ENCODE measurements at places on chromosomes 11 and 22.

DNA sequence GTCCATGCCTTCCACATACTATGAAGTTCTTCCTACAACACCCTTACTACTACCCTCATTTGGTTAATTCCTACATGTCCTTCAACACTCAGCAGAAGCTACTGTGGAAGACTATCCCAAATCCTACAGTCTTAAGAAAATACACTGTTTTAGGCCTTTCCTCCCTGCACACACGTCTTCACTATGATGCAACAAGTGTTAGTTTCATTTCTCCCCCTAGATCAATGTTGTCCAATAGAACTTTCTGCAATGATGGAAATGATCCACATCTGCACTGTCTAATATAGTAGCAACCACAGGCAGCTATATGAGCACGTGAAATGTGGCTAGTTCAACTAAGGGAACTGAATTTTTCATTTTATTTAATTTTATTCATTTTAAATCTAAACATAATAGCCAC lies 46.7 kb upstream of the CCDC34 start:
- DNase-seq = no peak

DNA sequence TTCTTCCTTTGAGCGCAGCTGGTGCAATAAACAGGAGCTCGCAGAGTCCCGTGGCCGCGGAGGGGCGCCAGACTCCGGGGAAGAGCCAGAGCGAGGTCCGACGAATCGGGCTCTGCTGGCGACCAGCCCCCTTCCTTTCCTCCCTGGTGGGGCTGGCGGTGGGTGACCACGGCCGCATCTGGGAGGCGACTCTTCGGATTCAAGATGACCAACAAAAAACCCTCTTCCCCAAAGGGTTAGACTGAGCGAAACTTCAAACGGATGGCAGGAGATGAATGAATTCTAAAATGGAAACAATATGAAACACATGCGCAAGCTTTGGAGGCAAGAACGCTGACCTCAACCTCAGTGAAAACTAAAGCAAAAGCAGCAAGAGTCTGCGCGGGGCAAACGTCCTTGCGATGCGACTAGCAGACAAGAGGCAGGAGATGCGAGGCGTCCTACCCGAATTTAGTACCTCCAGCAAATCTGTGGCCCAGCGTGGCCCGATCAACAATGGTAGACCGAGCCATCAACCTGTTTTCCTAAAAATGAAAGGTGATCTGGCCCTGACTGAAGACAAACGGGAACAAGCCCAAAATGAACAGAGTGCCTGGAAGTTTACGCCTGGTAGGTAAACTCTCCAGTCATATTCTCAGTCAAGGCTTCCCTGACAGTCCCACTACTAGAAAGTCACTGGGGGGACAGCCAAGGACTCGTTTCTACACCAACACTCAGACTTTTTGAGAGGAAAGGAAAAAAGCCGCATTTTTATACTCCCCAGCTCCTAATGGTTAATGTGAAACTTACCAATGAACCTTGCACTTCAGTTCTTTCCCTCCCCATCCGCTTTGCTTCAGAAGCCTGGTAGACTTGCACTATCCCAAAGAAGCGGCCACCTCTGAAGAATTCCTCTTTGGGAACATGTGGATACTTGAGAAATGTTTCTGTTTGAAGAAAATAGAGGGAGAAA lies 11.6 kb downstream of the MMP3 start:
- no peak for DNase-seq

DNA sequence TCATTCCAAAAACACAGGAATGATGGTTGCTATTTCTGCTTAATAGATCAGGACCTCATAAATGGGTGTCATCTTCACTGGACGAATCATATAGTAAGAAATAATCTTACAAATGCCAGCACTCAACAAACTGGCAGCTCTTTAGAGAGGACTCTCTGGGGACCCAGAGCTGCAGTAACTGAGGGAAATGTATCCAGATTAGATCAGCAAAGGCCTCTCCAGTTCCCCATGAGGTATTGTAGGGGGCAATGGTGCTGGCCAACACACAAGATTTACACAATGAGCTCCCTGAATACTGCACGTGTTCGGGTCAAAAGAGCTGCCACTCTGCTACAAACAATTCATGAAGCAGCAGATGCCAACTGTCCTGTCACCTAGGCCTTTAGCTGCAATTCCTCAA lies 110.2 kb downstream of the RBFOX2 start:
- DNase-seq = no peak

DNA sequence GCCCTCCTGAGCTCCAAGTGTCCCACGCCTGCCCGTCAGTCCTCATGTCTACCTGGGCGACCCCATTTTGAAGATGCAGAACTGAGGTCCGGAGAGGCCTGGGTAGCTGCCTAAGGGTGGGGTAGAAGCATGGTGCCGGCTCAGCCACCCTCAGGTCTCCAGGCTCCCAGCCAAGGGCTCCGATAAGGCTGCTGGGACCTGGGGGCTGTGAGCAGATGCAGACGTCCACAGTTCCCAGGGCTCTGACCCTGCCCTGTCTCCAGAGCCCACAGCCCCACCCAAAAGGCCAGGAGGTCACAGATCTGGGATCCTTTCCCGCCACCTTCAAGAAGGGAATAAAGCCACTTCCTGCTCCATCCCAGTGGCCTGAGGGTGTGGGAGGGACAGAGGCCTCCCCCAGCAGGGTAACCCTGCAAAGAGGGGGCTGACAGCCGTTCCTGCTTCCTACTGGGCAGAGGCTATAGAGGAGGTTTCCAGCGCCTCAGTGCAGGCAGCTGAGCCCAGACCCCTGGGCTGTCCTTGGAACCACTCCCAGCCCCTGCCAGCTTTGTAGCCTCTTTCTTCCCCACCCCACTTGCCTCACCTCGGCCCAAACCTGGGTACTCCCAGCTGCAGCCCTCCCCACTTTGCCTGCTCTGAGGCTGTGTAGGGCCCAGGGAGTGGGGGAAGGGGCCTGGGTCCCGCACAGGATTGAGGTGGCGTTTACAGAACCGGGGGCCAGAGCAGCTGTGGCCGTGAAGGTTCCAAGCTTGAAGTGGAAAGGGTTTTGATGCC lies 85.5 kb downstream of the CDKN1C start:
- no peak for DNase-seq

DNA sequence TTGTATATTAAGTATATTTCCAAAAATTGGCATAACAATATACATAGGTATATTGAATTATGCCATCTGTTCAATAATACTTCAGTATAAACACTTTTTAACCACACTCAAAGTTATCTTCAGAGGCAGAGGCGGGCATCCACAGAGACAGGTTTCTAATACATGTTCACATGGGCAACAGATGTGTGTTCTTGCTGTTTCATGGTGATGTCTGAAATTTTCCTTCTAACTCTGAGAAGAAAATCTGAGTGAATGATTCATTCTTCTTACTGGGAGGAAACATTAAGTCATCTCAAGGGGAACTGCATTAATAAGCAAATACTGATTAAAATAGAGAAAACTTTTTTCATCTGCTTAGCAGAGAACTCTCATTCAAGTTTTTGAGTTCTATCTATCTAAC lies 1074.5 kb downstream of the LRRC4C start:
- DNase-seq = no peak

- peak; percentile 38 for DNase-seq
These were observed 885 bp downstream of the TRMU start for GRCh38 chr22:46336119-46337078.

GRCh38 chr22:26447584-26448329 lies 18.7 kb downstream of the ASPHD2 start:
- DNase-seq = no peak

DNA sequence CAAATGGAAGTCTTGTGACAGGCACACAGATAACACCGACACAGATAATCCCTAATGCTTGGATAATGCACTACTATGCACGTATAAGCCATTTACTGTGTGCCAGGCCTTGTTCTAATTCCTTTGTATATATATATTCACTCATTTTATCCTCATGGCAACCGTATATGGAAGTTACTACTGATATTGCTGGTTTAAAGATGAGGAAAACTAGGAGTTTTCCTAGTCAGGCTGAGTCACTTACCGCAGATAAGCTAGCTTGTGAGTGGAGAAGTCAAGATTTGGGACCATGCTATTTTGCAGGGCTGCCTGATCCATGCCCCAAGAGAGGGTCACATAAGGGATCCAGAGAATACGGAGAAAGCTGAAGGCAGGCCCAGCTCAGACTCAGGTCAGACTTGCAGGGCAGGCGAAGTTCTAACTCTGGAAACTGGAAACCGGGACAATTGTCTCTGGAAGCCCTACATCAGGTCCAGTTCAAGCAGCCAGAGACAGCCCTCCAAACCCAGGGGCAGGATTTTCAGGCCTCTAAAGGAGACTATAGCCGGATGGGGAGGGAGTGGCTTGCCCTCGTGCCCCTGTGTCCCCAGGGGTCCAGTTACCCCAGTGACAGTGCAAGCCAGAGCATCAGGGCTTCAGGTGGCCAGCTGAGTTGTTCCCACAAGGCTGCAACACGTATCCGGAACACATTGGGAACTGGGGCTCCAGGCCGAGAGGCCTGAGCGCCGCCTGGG lies 534.8 kb downstream of the INSC start:
- no peak for DNase-seq

Measured in Caco-2 (cell line).